ENCODE measurements at places on chromosomes 2 and 18. TPM values are rescaled to one million over a fixed set of nuclear protein-coding genes. Genes with fewer than 3 reads are reported as not detected.

ZNF397 gene
- 22.7 TPM for total RNA-seq

MORN2 gene
- 3.8 TPM for total RNA-seq

HNRNPLL gene
- total RNA-seq = 61.8 TPM

TFCP2L1 gene
- 0.06 TPM for total RNA-seq

LRRTM1 gene
- not detected for total RNA-seq

RBKS gene
- total RNA-seq = 1.5 TPM

PREB gene
- 52.9 TPM for total RNA-seq

CREB1 gene
- total RNA-seq = 89.3 TPM

FSHR gene
- not detected for total RNA-seq

FKBP1B gene
- total RNA-seq = 0.64 TPM

POTEI gene
- not detected for total RNA-seq

SNORC gene
- 3.6 TPM for total RNA-seq

HTR2B gene
- not detected for total RNA-seq

TEX44 gene
- total RNA-seq = not detected

SULT1C4 gene
- total RNA-seq = not detected

LIPT1 gene
- total RNA-seq = 3.5 TPM

DNAJB2 gene
- 59.7 TPM for total RNA-seq

CCDC141 gene
- 6.1 TPM for total RNA-seq

MBOAT2 gene
- total RNA-seq = 4.4 TPM

KIF5C gene
- 16.4 TPM for total RNA-seq

METTL8 gene
- 20.0 TPM for total RNA-seq

PDE11A gene
- not detected for total RNA-seq

MOCOS gene
- total RNA-seq = 0.19 TPM

CDC42EP3 gene
- 11.1 TPM for total RNA-seq

ACTR3 gene
- total RNA-seq = 520 TPM

EGR4 gene
- total RNA-seq = 0.33 TPM

MYOM1 gene
- 1.8 TPM for total RNA-seq

SEC11C gene
- total RNA-seq = 33.8 TPM

CYTIP gene
- 417 TPM for total RNA-seq

AFG3L2 gene
- total RNA-seq = 52.3 TPM

CEBPZOS gene
- 46.9 TPM for total RNA-seq

MAL gene
- total RNA-seq = 62.8 TPM

ARHGAP25 gene
- 37.7 TPM for total RNA-seq

CEBPZ gene
- 60.6 TPM for total RNA-seq

IL36A gene
- total RNA-seq = not detected

CNNM3 gene
- total RNA-seq = 15.0 TPM

MC5R gene
- total RNA-seq = not detected

MOGAT1 gene
- total RNA-seq = not detected

TAF1B gene
- 28.8 TPM for total RNA-seq

CD207 gene
- not detected for total RNA-seq

TUBA3D gene
- not detected for total RNA-seq

ME2 gene
- total RNA-seq = 143 TPM

PROM2 gene
- total RNA-seq = 0.86 TPM

DCDC2C gene
- not detected for total RNA-seq

IL18R1 gene
- total RNA-seq = 11.7 TPM

OTOF gene
- total RNA-seq = 0.16 TPM

BOK gene
- not detected for total RNA-seq

CFAP65 gene
- total RNA-seq = not detected

DGUOK gene
- total RNA-seq = 89.1 TPM

MSH6 gene
- total RNA-seq = 108 TPM

MYL12B gene
- 294 TPM for total RNA-seq

RAB6D gene
- total RNA-seq = not detected

FKBP7 gene
- total RNA-seq = 1.6 TPM

SESTD1 gene
- 16.0 TPM for total RNA-seq
